ENCODE measurements at places on chromosomes 11 and 22.

GRCh38 chr11:2532704-2533586 is 88.1 kb downstream of the KCNQ1 start:
- DNase-seq: peak; percentile 76

GRCh38 chr11:1888347-1888753 is 3.3 kb downstream of the PRR33 start:
- no peak for DNase-seq

GRCh38 chr11:102108734-102109440 is 1.4 kb upstream of the YAP1 start:
- no peak for DNase-seq

GRCh38 chr11:12196308-12196707 is 85.9 kb downstream of the MICAL2 start:
- no peak for DNase-seq

- DNase-seq: no peak
Measured at GRCh38 chr11:7630002-7630401, 43.3 kb downstream of the CYB5R2 start.

- DNase-seq: peak; percentile 71
Measured at GRCh38 chr11:118086913-118087768, at the start of gene SMIM35. SMIM35 (minus strand) TSS chr11:118086963; CDS start chr11:118086757, 206 bp downstream.

DNA sequence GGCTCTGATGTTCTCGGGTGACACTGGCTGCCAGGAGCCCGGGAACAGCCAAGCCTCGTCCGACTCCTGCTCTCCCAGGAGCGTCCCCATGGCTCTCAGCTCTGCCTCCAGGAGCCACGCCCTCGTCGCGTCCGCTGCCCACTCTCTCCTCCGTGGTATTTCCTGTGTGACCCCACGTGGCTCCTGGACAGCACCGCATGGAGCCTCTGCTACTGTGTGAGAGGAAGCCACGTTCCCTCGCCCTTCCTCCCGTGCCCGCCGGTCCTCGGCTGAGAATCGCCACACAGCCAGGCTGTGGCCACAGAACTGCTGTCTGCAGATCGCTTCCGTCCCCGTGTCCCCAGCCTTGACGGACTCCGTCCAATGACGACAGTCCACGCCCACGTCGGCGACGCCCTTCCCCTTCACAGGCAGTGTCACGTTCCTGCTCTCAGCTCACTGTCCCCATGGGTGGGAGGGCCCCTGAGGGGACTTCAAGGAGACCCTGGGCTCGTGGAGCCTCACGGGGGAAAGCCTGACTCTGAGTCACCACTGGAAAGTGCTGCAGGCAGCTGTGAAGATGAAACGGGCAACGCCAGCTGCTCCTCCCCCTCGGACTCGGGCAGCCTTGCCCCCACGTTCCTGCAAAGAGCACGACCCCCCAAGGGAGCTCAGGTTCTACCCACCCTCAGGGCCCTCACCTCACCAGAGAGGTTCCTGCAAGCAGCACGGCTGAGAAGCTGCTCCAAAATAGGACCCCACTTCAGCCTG is 458.5 kb downstream of the BRD1 start:
- no peak for DNase-seq

DNA sequence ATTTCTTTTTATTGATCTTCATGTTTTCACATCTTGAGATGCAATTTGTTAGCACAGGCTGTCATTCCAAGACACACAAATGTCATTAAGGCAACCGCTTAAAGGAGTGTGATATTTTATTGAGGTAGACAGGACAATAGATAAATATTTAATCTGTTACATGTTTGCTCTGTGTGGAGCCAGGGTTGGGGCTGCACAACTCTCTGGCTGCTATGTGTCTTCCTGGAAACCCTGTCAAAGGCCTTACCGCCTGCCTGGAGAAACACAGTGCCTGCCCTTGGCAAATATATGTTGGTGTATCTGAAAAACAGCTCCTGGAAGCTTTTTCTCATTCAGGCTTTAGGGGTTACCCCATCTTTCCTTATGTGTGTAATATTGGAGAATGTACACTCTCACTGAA is 139.7 kb upstream of the TEAD1 start:
- no peak for DNase-seq

DNA sequence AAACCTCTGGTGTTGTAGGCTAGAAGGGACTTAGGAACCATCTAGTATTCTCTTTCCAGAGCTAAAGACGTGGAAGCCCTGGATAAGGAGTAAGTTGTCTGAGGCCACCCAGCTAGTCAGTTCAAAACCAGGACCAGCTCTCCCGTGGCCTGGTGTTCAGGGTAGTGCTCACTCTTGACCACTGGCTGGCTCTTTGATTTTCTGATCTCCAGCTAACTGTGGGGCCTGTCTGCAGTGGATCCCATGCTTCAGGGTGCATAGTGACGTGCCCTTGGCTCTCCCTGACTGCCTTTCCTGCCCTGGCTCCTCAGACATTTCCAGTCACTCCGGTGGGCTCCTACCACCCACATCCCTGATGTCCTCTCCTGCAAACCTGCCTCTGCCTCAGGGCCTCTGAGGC is 1.3 kb downstream of the CLMP start:
- no peak for DNase-seq

- no peak for DNase-seq
Measured at GRCh38 chr22:43393132-43393843, 18.5 kb upstream of the MPPED1 start.

- peak; percentile 30 for DNase-seq
Measured at GRCh38 chr11:2531277-2531986, 86.6 kb downstream of the KCNQ1 start.

GRCh38 chr11:36292311-36292722 is 3.1 kb upstream of the COMMD9 start:
- peak; percentile 35 for DNase-seq

DNA sequence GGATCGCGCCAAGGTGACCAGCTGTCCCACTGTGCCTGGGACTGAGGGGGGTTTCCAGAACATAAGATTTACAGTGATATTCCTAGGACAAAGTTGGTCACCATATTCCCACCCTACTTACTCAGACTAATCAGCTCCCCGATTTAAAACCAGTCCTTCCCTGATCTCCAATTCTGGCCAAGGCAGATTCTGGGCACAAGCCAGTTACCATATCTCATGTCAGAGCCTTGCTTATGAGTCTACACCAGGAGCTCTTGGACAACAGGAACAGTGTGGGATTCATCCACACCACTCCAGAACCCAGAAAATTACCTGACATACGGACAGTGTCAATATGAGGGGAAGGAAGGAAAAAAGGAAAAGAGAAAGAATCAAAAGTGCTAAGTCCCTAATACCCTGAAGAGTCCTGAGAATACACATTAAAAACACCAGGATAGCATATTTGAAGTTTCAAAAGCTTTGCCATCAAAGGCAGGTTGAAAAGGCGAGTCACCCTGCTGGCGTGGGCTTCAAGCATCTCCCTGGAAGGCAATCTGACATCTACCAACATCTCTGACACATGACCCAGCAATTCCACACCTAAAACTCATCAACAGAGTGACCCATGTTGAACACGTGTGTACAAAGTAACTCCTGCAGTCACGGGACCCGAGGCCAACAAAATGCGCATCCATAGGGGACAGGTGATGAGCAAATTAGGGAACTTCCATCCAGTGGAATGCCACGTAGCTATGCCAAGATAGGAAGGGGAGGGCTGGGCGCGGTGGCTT is 8.0 kb upstream of the IL2RB start:
- DNase-seq: no peak

DNA sequence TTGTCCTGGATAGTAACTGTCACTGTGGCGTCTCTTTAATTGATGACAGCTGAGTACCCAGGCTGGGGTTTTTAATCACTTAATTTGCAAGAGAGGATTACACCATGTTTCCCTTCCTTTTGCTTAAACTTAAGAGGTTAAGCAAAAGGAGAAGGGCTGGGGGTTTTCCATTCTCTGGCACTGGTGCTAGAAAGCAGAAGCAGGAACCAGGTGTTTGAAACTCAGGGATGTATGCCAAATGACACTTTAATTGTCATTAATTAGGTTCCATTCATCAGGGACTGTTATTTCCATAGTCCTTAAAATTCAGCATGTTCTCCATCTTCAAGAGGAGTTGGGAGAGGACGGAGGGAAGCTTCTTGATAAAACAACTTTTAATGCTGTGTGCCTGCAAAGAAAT is 746.2 kb downstream of the NELL1 start:
- peak; percentile 96 for DNase-seq

DNA sequence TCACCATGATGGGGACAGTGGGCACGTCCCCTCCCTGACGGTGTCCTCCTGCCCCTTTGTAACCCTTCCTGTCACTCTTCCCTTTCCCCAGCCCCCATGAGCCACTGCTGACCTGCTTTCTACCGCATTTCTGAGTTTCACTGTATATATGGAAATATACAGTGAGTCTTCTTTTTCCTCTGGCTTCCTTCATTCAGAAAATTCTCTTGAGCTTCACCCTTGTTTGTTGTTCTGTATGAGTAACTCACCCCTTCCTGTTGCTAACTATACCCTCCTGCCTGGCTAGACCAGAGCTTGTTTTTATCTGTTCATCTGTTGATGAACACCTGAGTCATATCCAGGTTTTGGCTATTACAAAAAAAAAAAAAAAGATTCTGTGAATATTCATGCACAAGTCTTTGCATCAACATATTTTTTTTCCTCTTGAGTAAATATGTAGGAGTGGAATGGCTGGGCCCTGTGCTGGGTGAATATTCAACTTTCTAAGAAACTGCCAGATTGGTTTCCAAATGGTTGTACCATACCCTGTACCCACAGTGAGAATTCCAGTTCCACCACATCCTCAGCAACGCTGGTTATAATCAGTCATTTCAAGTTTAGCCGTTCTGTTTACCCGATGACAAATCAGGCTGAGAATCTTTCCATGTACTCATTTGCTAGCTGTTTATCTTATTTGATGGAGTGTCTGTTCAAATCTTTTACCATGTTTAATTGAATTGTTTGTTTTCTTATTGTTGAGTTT is 62.0 kb downstream of the IGF2 start:
- peak; percentile 75 for DNase-seq

- DNase-seq: peak; percentile 30
Measured at GRCh38 chr11:121067962-121068647, 32.9 kb upstream of the TECTA start.

- no peak for DNase-seq
Measured at GRCh38 chr11:105524286-105524685, 85.6 kb upstream of the GRIA4 start.

GRCh38 chr11:88807349-88807748 is 258.4 kb downstream of the GRM5 start:
- DNase-seq: no peak

DNA sequence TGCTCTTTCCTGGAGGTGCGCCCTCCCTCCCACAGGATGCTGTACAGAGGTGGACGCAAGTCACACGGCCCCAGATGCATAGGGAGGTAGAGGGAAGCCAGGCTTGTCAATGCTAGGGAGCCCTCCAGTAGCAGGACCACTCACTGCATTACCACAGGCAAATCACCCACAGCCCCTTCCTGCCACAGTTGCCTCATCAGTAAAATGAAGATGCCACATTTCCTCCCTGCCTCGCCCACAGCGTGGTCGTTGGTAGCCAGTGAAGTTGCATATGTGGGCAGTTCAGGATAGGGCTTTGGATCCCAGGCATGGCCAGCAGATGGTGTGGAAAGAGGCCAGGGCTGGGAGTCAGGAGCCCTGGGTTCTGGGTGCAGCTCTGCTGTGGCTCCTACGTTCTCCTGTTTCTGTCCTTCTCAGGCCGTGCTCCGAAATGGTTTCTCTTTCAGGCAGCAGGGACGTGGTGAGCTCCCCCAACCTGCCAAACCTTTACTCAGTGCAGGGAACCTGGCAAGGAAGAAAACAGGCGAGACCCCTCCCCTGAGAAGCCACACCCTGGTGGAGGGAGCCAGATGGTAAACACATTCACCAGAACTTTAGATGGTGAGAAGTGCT is 22.6 kb downstream of the DAGLA start:
- no peak for DNase-seq

- no peak for DNase-seq
Measured at GRCh38 chr22:43689356-43689755, 122.7 kb downstream of the EFCAB6 start.

DNA sequence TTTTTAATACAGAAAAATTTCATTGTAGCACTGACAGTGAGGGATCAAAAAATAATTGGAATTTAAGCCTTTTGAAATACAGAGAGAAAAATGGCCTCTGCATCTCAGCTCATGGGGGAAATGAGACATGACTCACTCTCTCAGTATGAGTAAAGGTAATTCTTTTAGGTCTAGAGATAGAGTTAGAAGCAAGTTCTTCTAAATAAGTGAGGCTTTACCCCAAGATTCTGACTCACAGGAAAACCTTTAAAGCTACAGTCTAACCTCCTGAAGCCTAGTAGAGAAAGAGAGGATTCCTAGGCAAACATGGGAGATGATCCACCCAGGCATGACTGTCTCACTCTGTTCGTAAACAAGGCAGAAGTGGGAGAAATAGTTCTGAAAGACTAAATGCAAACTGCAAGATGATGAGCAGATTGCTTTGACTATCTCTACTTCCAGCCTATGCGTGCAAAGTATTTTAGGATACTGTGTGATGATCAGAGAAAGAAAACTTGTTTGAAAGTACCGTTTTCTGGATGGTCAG is 1003.3 kb upstream of the CCDC90B start:
- DNase-seq: no peak

DNA sequence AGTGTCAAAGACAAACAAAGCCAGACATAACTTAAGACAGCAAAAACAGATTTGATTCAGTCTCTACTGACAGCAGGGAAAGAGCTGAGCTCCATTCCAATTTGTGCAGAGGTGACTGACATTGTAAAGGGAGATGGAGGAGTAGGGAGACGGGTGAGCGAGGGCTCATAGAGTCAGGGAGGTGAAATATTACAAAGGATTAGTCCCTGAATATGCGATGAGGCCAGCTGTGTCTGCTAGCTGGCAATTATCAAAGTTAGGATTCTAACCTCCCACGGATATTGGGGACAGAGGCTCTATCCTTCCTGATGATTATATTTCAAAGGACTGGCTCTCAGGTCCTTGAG is 8.3 kb downstream of the PLAAT2 start:
- DNase-seq: no peak

DNA sequence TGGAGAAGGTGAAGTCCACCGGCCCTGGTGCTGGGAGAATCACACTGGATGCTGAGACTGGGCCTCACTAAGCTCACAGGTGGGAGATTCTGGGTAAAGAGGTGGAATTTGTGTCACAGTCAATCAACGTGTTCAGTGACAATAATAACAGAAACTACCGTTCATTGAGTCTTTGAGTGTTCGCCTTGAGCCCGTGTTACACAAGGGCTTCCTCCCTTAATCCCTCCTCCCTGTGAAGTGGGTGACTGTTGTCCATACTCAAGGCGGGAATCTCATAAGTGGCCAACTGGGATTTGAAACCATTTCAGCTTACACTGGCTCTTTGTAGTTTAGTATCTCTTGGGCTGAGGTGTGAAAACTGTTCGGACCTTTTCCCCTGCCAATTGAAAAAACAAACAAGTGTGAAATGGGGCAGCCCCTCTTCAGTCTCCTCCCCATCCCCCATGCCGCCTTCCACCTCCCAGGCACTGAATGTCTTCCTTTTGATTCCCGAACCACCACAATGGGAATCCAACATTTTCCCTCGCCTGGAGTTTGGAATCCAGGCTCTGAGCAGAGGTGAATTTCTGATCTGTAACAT is 502.4 kb downstream of the MIAT start:
- DNase-seq: no peak

All from NCI-H1105 treated with DMSO at 0.1 percent for 48 hours (cell line).